ENCODE measurements at places on chromosomes 1 and 21. TPM values are rescaled to one million over a fixed set of nuclear protein-coding genes. Genes with fewer than 3 reads are reported as not detected.

The GJA4 gene
- total RNA-seq = 1.9 TPM

The HPCA gene
- total RNA-seq = 0.96 TPM

The PIP5K1A gene
- total RNA-seq = 68.3 TPM

DNA sequence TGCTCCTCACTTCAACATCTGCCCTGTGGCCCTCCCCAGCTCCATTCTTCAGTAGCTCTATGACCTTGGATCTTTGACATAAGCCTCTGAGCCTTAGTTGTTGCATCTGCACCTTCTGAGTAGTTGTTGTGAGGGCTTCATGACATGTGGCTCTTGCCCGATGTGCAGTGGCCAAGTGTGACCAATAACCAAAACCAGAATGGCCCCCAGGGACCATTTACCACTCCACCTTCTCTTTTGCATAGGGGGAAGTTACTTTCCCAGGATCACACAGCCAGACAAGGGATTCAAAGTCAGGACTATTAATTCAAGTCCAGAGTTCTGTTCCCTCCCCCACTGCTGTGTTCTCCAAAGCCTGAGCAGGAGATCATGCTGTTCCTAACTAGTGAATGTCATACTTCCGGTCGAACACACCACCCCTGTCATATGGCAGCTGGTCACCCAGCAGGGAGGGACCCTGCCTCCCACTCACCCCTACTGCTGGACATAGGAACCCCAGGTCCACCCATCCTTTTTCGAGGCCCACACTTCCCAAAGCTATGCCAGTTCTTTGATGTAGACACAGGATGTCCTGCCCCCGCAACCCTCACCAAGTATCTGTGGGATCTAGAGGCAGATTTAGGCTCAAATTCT lies 4.0 kb downstream of the FGR start:
- peak overlapping the region; percentile 45 for H3K27ac ChIP-seq
- no peak for DNase-seq
- no peaks in the 10 kb centered on the region for H3K36me3 ChIP-seq
- peaks cover 31% of the 10 kb centered on the region for H3K27me3 ChIP-seq
- H3K4me1 ChIP-seq = peaks cover 12% of the 10 kb centered on the region

GRCh38 chr1:167219194-167219593 lies 1.5 kb upstream of the POU2F1 start:
- H3K4me1 ChIP-seq = peaks cover 24% of the 10 kb centered on the region
- peak overlapping the region; percentile 92 for H3K27ac ChIP-seq
- no peak for DNase-seq
- H3K27me3 ChIP-seq = no peaks in the 10 kb centered on the region
- no peaks in the 10 kb centered on the region for H3K36me3 ChIP-seq
- H3K4me3 ChIP-seq = no peak overlapping the region

DNA sequence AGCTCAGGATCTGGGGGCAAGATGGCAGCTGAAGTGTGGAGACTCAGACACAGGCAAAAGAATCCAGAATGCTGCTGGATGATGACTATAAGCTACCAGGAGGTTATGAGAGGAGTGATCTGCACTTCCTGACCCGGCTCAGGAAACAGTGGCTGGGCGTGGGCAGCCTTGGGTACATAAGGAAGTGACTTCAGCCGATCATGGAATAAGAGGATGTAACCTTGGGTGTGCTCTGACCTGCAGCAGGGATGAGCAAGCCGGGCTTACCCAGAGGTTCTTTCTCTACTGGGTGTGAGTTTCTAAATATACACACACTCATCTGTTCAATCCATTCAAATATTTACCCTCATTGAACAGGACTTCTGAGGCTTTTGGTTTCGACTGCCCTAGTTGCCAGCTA lies 62.7 kb downstream of the CD34 start:
- DNase-seq = peak; percentile 86
- H3K27ac ChIP-seq = peak overlapping the region; percentile 76
- H3K4me3 ChIP-seq = no peak overlapping the region

DNA sequence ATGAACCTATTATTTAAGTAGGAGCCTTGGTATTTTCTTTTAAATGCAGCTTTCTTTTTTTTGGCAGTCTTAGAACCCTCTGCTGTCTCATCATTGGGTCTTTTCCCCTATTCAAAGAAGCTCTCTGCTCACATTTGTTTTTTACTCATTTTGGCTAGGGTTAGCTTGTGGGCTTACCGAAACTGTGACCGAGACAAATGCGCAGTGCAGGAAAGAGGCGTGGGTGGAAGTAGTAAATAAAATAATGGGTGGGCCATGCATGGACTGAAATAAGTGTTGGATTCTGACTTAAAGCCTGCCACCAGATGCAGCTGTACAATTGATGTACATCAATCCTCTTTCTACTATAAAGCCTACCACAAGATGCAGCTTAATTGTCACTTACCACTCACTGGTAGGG lies 14.7 kb downstream of the XPR1 start:
- no peaks in the 10 kb centered on the region for H3K36me3 ChIP-seq
- H3K4me3 ChIP-seq = no peak overlapping the region
- peaks cover 6% of the 10 kb centered on the region for H3K4me1 ChIP-seq
- H3K27ac ChIP-seq = no peak overlapping the region
- no peaks in the 10 kb centered on the region for H3K27me3 ChIP-seq
- DNase-seq = no peak

GRCh38 chr1:245054105-245054504 lies 100.7 kb upstream of the KIF26B start:
- no peak overlapping the region for H3K27ac ChIP-seq
- no peak overlapping the region for H3K4me3 ChIP-seq
- no peaks in the 10 kb centered on the region for H3K27me3 ChIP-seq

- H3K36me3 ChIP-seq = no peaks in the 10 kb centered on the region
- H3K4me3 ChIP-seq = no peak overlapping the region
- no peaks in the 10 kb centered on the region for H3K27me3 ChIP-seq
These were observed 12.0 kb downstream of the OR2M4 start for GRCh38 chr1:248243204-248243603.

- no peak overlapping the region for H3K4me3 ChIP-seq
- H3K36me3 ChIP-seq = no peaks in the 10 kb centered on the region
- H3K27ac ChIP-seq = no peak overlapping the region
These were observed 78.0 kb upstream of the RNPC3 start for GRCh38 chr1:103447471-103447870.

- peaks cover 16% of the 10 kb centered on the region for H3K27me3 ChIP-seq
- peaks cover 3% of the 10 kb centered on the region for H3K4me1 ChIP-seq
- DNase-seq = no peak
- H3K36me3 ChIP-seq = no peaks in the 10 kb centered on the region
These were observed 100.7 kb downstream of the SLC16A1 start for GRCh38 chr1:112855152-112855828.

DNA sequence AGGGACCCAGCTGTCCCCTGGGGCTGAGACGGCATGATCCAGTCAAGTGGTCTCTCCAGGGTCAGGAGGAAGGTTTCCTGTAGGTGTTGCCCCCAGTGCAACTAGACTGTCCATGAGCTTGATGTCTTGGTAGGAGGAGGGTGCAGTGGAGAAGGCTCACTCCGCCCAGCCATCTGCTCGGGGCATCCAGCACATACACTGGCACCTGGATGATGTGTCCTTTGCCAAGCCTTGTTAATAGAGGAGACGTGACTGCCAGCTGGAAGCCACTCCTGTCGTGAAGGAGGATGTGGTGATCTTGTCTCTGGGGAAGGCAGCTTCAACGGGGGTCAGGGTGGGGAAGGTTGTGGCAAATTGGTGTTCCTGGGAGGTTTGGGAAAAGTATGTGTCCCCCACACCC lies 6.2 kb downstream of the DISP3 start:
- H3K36me3 ChIP-seq = no peaks in the 10 kb centered on the region
- no peak overlapping the region for H3K27ac ChIP-seq
- no peaks in the 10 kb centered on the region for H3K4me1 ChIP-seq
- H3K27me3 ChIP-seq = peaks cover 52% of the 10 kb centered on the region
- DNase-seq = no peak

DNA sequence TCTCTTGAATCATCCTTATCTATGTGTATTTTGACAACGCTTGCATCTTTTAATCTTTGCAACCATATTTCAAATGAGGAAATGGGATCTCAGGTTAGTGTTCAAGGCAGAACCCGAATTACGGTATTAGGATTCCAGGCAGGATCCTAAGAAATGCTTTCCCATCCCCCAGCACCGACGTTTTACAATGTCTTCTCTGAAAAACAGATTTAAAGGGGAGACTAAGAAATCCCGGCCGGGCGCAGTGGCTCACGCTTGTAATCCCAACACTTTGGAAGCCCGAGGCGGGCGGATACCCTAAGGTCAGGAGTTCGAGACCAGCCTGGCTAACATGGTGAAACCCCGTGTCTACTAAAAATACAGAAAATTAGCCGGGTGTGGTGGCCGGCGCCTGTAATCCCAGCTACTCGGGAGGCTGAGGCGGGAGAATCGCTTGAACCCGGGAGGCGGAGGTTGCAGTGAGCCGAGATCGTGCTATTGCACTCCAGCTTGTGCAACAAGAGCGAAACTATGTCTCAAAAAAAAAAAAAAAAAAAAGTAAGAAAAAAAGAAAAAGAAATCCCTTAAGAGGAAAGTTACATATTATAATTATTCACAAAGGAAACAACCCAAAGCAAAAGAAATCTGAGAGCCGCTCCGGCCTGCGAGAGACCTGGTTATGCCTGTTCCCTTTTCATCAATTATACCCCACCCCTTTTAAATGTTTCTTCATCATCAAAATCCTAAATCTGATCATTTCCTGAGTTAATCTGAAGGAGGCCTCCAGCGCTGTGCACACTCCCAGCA lies 801 bp upstream of the GORAB start:
- H3K4me1 ChIP-seq = peaks cover 3% of the 10 kb centered on the region
- H3K27me3 ChIP-seq = no peaks in the 10 kb centered on the region

- no peaks in the 10 kb centered on the region for H3K4me1 ChIP-seq
- H3K27me3 ChIP-seq = no peaks in the 10 kb centered on the region
- DNase-seq = no peak
- no peak overlapping the region for H3K27ac ChIP-seq
- H3K4me3 ChIP-seq = no peak overlapping the region
These were observed 347.9 kb downstream of the LTN1 start for GRCh38 chr21:28644762-28645161.
